ENCODE measurements at places on chromosomes 2 and 18.
A peak's percentile ranks its signal among the peaks of the same experiment; 100 is the strongest.

GRCh38 chr2:1749489-1750119, 5.3 kb upstream of the PXDN start:
- DNase-seq, result no peak

GRCh38 chr2:104969564-104969963, 68.3 kb upstream of the MRPS9 start:
- no peak for DNase-seq

GRCh38 chr2:168758970-168759820, 43.2 kb upstream of the NOSTRIN start:
- peak; percentile 45 for DNase-seq

DNA sequence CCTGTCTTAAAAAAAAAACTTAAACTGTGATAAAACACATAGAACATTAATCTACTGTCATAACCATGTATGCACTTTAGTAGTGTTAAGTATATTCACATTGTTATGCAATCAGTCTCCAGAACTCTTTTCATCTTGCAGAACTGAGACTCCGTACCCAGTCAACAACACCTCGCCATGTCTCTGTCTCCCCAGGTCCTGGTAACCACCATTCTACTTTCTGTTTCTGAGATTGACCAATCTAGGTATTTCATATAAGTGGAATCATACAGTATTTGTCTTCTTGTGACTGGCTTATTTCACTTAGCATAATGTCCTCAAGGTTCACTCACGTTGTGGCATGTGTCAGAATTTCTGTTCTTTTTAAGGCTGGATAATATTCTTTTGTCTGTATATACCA, 290.8 kb upstream of the CXCR4 start:
- DNase-seq, result no peak

DNA sequence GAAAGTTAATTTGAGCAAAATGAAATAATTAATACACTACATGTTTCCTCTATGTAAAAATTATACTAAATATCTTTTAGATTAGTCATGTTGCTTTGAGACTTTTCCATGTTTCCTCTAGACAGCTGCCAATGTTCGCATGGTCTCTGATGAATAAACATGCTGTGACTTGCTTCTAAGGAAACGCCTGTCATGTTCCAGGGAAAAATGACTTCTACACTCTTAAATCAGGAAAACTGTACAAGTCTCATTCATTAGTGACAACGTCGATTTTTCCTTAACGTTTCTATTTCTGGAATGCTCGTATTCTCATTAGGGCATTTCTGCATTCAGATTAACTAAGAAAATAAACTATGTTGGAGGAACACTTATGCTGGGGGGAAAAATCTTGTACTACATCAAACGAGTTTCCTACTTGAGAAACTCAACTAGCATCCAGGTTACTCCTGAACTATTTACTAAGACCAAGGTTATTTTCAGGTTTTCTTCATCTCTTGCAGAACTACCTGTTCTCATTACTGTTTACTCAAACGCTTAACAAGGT, 1.6 kb downstream of the COBLL1 start:
- DNase-seq, result no peak

DNA sequence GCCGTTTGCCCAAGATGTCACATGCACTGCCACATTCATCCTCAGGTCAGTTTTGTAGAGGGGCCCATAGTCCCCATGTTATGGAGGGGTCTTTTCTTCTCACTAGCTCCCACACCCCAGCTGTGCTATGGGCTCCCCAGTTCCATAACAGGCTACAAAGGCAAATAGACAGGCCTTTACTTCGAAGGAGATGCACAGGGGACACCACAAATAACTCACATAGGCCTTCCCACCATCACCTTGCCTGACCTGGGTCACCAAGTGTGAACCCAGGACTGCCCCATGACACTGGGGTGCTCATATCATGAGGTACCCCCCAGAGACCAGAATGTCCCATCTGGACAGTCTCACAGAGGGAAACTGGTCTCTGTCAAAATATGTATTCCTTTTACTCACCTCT, 15.0 kb upstream of the INO80C start:
- no peak for DNase-seq

DNA sequence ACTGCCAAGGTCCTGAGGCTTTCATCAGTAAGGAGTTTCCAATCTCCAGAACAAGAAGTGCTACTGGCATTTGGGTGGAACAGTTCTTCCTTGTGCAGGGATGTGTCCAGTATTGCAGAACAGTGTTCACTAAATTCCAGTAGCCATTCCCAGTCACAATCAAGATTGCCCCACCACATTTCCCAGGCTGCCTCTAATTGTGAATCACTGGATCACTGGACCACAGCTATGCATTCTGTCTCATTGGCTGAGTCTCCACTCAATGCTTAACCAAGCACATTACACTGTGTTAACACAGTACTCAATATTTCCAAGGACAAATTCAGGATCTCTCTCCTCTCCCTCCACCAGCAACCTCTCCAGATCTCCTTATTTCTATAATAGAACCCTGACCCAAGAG, 160.2 kb upstream of the CCDC150 start:
- DNase-seq, result no peak

DNA sequence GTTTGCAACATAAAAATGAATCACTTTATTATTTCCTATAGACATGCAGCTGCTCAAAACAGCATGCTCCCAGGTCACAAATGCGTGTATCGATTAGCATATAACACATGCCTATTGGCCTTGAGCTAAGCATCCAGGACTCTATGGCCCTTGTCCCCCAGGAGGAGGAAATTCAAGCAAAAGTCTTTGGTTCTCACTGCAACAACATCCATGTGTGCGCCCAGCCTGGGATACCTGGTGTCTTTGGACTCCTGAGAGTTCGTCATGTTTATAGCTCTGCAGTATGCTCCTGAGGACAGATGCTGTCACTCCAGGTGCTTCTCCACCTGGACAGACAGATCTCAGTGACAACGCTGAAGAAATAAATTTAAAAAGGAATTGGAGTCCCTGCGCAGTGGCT, 284.6 kb downstream of the PHLPP1 start:
- no peak for DNase-seq

Data from central memory CD4-positive, alpha-beta T cell (primary cell).